ENCODE measurements at places on chromosomes 5 and 9.

- no peak for DNase-seq
Observed at GRCh38 chr5:87650284-87650683, 237.6 kb upstream of the CCNH start.

GRCh38 chr5:142390334-142390733 lies 65.5 kb upstream of the SPRY4 start:
- DNase-seq, result no peak

- DNase-seq, result no peak
Observed at GRCh38 chr9:132283863-132284262, 70.9 kb downstream of the SETX start.

DNA sequence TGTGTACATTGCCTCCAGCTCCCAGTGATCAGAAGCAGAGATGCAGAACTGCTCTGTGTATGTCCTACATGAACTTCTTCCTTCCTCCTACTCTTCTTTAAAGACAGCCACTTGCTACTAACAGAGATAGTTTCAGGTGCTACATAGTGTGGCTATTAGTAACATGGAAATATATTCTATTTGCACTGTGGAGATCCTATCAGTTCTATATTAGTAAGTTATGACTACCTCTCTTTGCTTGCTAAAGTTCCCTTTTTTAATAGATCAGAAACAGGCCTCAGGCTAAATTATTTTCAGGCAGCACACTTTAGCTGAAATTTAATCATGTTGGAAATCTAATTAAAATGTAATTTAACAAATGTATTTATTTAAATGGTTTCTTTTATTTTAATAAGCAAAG lies 64.4 kb upstream of the TNFSF8 start:
- DNase-seq, result no peak
